NCI-H2171 (cell line): ENCODE measurements at places on chromosomes 13 and 19.

- DNase-seq: no peak
These were observed 1.0 kb downstream of the AMH start for GRCh38 chr19:2249880-2250765.

GRCh38 chr13:21736926-21737325, 66.1 kb downstream of the FGF9 start:
- no peak for DNase-seq

DNA sequence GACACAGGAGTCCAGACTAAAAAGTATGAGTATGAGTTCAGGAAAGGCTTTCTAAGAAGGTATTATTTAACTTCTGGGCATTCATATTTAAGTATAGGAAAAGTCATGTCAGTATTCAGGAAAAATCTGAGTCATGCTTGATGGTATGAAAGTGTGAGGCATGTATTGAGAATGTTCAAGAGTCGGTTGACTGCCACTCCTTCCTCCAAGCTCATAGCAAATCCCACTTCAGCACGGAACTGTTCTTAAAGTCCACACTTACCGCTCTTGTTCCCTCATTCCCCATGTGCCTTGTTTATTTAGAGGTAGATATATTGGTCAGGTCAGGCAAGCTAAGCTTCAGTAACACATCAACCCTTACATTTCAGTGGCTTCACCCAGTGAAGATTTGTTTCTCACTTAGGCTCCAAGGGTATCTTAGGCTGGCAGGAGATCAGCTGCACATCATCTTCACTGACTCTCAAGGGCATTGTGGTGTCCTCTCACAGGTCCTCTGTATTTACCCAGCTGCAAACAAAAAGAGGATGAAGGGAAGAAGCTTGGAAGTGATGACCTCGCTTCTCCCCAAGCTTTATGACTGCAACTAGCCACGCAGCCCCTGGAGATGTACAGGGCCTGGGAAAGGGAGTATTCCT, 1189.2 kb downstream of the EFNB2 start:
- DNase-seq: no peak

GRCh38 chr13:80180740-80181355, 160.1 kb downstream of the SPRY2 start:
- DNase-seq: no peak

DNA sequence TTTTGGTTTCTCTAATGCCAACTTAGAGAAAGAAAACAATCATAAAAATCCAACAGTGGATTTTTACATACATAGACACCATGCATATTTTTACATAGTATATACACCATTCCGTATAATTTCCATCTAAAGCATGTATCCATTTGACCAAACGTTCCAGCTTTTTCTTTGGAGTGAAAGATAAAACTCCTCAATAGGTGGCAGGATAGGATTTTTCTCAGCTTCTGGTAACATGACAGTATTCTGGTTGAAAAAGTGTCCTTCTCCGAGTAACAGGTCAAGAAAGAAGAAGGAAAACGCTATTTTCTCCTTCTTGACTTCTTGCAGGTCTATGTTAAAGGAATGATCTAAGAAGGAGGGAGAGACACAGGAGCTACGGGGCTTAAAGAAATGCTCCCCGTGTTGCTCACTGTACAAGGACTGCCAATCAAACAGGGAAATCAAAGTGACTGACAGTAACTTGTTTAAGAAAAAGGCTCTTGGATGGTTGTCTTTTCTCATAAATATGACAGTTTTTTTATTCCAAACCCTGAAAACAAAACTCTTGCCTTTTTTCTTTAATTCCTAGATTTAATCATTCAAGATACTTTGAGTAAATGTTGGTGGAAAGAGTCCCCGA, 11.5 kb downstream of the FLT1 start:
- DNase-seq: no peak

DNA sequence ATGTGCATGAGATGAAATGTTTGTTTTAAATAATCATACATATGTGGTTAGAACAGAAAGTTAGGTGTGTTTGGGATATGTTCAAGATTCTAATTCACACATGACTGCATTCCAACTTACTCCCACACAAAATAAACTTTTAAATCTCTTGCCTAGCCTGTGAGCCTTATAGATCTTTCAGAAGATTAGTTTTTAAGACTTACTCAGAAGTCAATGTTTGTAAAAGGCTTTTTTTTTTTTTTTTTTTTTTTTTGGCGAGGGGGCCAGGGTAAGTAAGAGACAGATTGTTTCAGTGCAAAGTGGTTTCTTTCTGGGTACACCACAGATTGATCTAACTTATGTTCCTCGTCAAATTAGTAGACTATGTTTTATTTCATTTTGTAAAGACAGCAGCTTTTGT, 39.1 kb downstream of the GPR180 start:
- no peak for DNase-seq

- no peak for DNase-seq
These were observed 15.4 kb downstream of the ANKRD24 start for GRCh38 chr19:4197625-4198466.

DNA sequence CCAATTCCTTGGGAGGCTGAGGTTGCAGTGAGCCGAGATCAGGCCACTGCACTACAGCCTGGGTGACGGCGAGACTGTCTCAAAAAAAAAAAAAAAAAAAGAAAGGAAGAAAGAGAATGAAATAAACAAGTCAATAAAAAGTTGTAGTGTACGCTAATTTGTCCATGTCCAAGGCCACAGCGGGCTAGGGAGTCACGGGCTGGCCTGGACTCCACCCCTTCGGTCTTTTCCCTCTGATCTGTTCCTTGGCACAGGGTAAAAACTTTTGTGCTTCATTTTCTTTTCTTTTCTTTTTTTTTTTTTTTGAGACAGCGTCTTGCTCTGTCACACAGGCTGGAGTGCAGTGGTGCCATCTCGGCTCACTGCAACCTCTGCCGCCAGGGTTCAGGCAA, 19.4 kb upstream of the MKNK2 start:
- DNase-seq: no peak

- DNase-seq: no peak
These were observed 30.7 kb upstream of the C13orf46 start for GRCh38 chr13:114004420-114005205.

DNA sequence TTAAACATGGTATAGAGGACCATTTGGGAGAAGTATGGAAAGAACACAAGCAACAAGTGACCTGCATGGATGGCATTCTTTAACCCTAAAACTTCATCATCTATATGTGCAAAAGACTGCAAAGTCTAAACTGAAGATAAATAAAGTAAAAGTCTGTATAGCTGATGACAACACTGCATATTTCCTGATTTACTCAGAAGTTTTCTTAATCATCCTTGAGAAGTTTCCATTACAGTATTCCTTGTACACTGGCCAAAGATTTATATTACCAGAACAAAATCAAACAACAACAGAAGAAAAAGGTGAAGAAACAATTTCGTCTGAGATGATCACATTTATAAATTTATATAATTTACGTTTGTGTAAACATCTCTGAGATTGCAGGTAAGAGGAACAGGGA, 805.7 kb downstream of the PCDH9 start:
- DNase-seq: no peak

DNA sequence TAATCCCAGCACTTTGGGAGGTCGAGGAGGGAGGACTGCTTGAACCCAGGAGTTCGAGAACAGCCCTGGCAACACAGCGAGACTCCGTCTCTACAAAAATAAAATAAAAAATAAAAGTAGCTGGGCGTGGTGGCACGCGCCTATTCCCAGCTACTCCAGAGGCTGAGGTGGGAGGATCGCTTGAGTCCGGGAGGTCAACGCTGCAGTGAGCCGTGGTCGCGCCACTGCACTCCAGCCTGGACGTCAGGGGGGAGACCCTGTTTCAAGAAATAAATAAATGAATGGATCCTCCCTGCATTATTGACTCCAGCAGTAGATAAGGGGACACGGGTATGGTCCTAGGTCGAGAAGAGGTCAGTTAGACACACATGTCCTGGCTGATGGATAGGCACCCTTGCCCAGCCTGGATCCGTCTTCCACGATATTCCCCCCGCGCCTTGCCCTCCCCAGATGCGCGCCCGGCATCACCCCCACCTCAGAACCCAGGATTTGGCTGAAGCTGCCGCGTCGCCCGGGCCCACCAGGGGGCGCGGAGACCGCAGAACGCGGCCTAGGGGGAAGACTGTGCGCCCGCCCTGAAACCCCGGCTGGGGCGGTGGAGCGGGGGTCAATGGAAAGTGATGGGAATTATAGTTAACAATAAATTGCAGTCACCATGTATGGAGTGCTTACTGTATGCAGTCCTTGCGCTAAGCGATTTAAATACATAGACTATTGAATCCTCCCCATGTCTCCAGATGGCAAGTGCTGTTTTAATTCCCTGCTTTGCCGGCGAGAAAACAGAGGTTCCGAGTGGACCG, 2.1 kb upstream of the HOOK2 start:
- peak; percentile 70 for DNase-seq

GRCh38 chr19:54316746-54317107, 3.8 kb upstream of the LILRA5 start:
- no peak for DNase-seq

DNA sequence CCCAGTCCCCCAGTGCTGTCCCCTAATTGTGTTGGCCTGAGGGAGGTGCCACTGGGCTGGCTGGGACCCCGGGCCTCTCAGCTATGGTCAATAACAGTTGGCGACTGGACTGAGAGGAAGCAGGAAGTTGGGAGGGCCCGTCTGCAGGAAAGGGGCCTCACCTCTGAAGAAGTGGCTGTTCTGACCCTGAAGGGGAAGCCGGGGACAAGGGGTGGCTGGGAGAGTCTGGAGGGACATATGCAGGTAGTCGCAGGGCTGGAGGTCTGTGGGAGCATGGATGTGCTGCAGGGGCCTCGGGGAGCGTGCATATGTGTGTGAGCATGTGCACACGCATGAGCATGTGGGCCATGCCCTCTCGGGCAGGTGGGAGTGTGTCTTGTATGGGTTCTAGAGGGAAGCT, 5.9 kb downstream of the PKN1 start:
- DNase-seq: no peak

- DNase-seq: peak; percentile 79
These were observed 27.8 kb downstream of the NFIX start for GRCh38 chr19:13022859-13023636.
